ENCODE measurements at places on chromosomes 1 and 21. TPM values are rescaled to one million over a fixed set of nuclear protein-coding genes. Genes with fewer than 3 reads are reported as not detected.

ITLN2 gene
- total RNA-seq, result not detected

PDZK1IP1 gene
- total RNA-seq, result not detected

TMIGD3 gene
- total RNA-seq, result 0.26 TPM

DNA sequence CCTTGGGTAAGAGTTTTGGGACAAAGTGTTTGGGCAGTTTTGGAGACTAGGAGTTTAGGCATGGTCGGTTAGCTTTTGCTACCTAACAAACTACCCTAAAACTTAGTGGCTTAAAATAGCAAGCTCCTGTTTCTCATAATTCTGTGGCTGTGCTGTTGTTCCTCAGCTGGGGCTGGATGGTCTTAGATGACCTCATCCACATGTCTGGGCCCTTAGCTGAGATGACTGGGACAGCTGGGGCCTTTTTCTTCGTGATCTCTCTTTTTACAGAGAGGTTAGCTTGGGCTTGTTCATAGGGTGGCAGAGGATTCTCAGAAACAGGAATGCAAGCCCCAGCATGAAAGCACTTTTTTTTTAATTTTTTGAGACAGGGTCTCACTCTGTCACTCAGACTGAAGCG lies 6.6 kb downstream of the ATP1A4 start:
- DNase-seq, result no peak

TMEM200B gene
- total RNA-seq, result 0.31 TPM

GRCh38 chr1:107739201-107739600 lies 225.8 kb downstream of the VAV3 start:
- DNase-seq, result no peak

DNA sequence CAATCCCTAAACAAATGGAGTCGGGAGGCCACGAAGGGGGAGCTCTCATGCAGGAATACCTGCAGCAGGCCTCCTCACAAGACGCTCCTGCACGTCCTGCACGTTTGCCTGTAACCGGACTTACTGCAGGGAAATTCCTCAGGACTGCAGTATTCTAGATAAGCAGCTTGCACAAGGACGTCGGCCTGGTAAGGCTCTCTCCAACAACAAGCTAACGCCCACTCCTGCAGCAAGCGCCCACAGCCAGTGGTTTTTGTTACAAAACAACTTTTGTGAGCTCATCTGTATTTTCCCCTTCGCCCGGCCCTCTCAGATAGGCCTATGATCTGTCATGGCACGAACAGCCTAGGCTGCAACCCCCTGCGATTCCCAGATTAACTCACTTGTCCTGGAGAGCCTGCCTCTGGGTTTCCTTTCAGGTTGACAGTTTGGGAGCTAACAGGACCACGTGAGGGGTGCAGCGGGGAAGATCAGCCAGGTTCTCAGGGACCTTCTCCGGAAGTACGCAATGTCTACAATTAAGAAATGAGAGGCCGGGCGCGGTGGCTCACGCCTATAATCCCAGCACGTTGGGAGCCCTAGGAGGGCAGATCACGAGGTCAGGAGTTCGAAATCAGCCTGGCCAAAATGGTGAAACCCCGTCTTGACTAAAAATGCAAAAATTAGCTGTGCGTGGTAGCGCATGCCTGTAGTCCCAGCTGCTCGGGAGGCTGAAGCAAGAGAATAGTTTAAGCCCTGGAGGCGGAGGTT lies 921 bp upstream of the MIB2 start:
- DNase-seq, result peak; percentile 53

GRCh38 chr1:225152061-225152460 lies 222.6 kb downstream of the DNAH14 start:
- DNase-seq, result no peak

DNA sequence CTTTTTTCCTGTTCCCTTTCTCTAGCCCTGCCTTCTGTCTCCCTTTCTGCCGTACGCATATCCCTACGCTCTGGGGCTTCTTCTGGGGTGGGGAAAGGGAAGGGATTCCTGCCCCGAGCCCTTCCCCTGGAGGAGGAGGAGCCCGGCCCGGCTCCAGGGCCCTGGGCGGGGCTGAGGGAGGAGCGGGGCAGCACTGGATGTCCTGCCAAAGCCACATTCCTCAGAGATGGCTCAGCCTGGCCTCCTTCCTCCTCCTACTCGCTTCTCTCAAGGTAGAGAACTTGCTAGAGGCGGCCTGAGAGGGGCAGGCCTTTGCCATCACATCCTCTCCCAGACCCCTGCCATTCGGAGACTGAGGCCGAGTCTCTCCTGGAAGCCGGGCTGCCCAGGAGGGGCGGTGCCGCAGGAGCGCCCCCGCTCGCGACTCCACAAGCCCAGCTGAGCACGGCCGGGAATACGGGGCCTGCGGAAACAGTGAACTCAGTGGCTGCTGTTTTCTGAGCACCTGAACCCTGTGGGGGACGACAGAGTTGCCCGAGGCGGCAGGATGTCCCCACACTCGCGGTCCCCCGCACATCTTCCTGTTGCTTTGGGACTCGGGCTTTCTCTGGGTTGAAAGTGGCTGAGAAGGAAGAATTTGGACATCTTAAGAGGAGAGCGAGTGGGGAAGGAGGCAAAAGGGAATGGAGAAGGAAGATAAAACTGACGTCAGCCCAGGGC lies 12.2 kb downstream of the ADAMTSL4 start:
- peak; percentile 78 for DNase-seq

GRCh38 chr21:40242586-40243265 lies 375.5 kb downstream of the PCP4 start:
- DNase-seq, result no peak

MASP2 gene
- 0.20 TPM for total RNA-seq

VHLL gene
- total RNA-seq, result 0.35 TPM

TRAF5 gene
- total RNA-seq, result 33.7 TPM

GRCh38 chr1:241927321-241927720 lies 30.2 kb upstream of the BECN2 start:
- DNase-seq, result no peak

- peak; percentile 49 for DNase-seq
Observed at GRCh38 chr1:160522622-160523345, at the start of gene SLAMF6. SLAMF6 (minus strand) TSS chr1:160523255; CDS start chr1:160523192, 63 bp downstream.

ZNF683 gene
- total RNA-seq, result 2.7 TPM

TIE1 gene
- total RNA-seq, result 0.31 TPM

GRCh38 chr1:51282605-51283004 lies 46.5 kb downstream of the RNF11 start:
- no peak for DNase-seq

DNA sequence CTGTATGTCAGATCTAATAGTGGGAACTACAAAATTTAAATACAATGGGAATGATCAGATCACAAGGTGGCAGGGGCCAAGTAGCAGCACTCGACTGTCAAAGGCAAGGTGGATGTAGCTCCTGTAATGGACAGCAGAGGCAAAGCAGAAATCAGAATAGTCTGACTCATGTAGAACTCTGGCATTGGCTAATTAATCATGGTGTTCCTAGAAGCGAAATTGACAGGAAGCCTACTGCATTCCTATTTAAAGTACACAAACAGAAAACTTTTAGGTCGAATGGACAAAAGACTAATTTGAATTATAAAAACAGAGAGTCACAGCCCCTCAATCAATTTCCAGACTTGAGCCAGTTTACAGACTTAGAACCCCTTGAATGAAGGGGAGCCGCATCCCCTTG lies 17.4 kb upstream of the IL12RB2 start:
- DNase-seq, result no peak

DNA sequence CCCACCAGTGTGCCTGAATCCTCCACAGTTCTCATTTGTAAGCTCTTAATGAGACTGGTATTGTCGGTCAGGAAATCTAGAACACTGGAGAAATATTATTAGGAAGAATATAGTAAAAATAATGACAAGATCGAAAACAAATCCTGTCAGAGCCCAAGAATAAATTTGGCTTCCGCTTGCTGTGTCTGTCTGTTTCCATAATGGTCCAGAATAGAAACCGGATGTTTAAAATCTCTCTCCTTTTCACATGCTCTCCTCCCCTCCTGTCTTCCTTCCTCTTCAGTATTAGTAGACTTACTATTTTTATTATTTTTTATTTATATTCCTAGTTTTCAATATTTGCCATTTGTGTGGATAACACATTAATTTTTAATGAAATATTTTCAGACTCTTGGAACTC lies 187.7 kb downstream of the SDCCAG8 start:
- no peak for DNase-seq

GRCh38 chr1:151846062-151846568 lies 6.5 kb upstream of the C2CD4D start:
- DNase-seq, result no peak

KRTAP22-2 gene
- total RNA-seq, result not detected

FAM131C gene
- total RNA-seq, result 0.62 TPM

GRCh38 chr1:93595743-93596142 lies 85.9 kb downstream of the BCAR3 start:
- DNase-seq, result no peak

DNA sequence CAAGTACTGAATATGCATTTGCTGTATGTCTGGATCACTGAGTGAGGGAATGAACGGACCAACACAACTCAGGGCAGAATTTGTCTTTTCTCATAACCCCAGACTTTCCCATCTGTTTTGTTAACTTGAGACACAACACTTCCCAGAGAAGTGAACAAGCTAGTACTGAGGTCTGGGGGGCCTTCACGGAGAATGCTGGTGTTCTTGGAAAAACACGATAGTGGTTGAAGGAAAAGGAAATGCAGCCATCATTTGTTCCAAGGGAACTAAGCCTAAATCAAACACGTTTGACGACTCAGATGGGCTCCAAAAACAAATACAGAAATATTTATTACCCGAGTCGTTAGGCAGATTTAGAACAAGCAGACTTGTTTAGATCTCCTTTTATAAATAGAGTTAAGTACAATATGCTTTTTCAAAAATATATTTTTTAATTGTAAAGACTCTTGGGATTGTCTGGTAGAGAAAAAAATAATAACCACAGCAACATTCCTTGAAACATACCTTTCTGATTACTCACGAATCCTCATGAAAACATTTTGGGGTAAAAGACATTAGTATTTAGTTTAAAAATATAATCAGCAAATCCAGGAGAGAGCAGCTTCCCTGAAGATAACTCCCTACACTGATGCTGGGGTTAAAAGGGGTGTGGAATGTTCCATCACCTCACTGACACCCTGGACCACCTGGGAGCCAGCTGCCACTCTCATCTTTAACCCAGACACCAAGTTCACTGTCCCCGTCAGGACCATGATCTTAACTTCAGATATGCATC lies 427.7 kb upstream of the RUNX1 start:
- DNase-seq, result no peak

DNA sequence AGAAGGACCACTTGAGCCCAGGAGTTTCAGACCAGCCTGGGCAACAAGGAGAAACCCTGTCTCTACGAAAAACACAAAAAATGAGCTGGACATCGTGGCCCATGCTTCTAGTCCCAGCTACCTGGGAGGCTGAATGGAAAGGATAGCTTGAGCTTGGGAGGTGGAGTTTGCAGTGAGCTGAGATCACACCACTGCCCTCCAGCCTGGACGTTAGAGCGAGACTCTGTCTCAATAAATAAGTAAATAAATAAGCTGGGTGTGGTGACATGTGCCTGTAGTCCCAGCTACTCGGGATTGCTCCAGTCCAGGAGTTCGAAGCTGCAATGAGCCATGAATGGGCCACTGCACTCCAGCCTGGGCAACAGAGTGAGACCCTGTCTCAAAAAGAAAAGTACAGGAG lies 3.6 kb downstream of the AKR1A1 start:
- no peak for DNase-seq

DNA sequence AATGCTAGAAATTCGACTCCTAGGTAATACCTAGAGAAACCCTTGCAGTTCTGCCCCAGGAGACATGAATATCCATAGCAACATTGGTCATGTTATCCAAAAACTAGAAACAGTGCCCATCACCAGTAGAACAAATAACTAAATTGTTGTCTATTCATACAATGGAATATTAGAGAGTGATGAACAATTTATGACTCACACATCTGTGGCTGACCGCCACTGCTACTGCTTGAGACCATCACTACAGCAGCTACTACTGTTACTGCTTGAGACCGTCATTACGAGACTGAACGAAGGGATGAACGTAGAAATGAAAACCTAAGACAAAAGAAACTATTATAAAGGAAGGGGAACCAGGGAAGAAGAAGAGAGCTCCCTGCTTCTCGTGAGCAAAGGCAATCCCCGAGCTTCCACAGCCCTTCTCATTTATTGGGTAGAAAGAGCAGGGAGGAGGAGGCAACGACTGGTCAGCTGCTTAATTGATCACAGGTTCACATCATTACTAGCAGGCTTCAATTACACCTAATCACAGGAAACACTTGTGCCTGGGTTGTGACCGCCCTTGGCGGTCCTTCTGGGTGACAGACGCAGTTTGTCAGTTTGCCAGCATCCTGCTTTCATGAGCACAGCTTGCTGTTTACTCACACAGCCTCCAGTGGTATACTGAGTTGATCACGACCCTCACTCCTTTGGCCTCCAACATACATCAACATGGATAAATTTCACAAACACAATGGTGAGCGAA lies 14.1 kb upstream of the PADI4 start:
- no peak for DNase-seq

- no peak for DNase-seq
Observed at GRCh38 chr1:76023669-76024435, 50.7 kb upstream of the ST6GALNAC3 start.

DNA sequence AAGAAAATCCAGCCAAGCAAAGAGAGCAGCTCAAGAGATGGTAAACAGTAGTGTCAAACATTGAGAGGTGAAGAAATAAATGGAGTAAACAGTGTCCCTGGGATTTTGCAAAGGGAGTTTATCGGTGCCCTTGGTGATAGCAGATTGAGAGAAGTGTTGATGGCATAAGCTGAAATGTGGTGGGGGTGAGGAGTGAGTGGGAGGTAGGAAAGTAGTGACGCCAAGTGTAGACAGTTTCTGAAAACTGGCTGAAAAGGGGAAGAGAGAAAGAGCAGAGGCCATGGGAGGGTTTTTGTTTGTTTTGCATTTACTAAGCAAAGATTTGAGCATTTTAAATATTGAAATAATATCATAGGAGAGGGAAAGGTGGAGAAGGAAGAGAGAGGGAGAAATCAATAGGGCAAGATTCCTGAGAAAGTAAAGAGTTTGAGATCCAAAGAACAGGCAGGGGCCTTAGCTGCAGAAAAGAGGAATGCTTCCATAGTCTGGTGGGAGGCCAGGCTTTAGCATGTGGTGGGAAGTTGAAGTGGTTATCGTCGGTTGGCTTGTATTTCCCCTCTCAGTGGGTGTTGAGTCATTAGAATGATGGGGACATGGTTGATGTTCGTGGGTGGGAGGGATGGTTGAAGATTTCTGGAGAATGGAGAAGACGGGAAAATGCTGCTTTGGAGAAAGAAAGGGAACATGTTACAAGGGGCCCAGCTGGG lies 26.8 kb upstream of the RASAL2 start:
- no peak for DNase-seq

DNA sequence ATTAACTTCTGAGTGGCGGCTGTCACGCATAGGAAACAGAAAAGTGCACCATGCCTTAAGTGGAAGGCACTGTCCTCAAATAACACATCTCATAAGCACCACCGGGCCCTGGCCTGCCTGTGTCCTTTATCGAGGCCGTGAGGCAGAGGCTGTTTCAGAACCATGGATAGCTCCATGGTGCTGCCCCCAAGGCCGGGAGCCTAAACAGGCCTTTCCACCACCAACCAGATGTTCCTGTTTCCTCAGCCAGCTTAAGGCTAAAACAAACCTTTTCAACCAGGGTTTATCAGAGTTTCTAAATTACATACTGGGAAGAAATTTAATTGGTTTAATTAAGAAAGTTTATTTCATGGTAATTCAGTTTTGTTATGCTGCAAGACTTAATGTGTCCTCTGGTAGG lies 114.4 kb downstream of the DMRTA2 start:
- DNase-seq, result no peak

SLC50A1 gene
- 43.4 TPM for total RNA-seq

All from CD8-positive, alpha-beta memory T cell (primary cell).